Activated CD8-positive, alpha-beta memory T cell treated with anti-CD3 and anti-CD28 coated beads, Interleukin-2, amount 10 ng/mL, durations not matched to agents 7 days and 5 days (primary cell): ENCODE measurements at places on chromosomes 2 and 18. TPM values are rescaled to one million over a fixed set of nuclear protein-coding genes. Genes with fewer than 3 reads are reported as not detected.

DNA sequence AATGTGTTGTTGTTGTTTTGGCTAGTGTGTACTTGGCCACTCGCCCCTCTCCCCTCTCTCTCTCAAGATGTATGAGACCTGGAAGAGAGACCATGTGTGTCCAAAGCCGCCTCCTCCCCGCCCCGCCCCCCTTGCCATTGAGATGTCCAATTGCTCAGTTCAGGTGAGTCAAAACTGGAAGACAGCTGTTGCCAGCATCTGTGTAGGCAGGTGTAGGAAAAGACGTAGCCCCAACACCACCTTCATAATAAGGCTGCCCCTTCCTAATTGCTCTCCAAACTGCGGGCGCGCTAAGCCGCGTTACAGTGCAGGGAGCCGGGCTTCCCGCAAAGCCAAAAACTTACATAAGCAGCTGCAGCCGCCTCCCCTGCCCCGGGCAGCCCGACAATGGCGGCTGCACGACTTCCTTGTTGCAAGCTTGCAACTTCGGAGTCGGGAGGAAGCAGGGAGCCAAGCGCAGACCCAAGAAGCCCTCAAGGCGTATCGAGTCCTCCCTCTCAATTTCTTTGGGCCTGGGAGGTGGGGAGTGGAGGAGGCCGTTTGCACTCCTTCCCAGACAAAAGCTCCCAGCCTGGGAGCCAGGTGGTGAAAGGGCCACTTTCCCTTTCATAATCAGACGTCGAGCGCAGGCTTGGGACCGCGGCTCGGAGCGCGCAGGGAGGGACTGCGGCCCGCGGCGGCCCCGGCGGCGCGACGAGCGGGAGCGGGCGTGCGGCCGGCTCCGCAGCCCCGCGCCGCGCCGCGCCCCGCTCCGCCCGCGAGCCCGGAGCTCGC is 882 bp downstream of the ZBTB14 start:
- DNase-seq, result peak; percentile 74

GRCh38 chr2:190657474-190658255 is 8.8 kb downstream of the NAB1 start:
- no peak for DNase-seq

- DNase-seq, result peak; percentile 70
Measured at GRCh38 chr18:62524440-62525200, 1.8 kb downstream of the ZCCHC2 start.

GRCh38 chr2:196278491-196278911 is 107.1 kb upstream of the STK17B start:
- DNase-seq, result no peak

- DNase-seq, result no peak
Measured at GRCh38 chr18:28114472-28114871, 62.5 kb downstream of the CDH2 start.

DNA sequence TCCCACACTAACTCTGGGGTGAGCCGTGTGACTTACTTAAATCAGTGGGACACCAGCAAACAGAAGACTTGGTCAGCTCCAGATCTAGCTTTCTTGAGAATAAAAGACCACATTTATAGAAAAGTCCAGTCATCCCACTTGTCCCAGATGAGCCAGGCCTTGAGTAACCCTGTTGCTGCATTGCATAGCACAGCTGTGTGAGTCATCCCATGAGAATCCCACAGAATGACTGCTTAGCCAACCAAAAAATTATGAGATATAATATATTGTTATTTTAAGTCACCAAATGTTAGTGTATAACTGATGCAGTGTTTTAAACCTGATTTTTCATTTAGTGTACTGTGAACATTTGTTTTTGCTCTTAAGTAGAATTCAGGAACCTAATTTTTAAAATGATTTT is 94.2 kb upstream of the FSHR start:
- DNase-seq, result no peak

DNA sequence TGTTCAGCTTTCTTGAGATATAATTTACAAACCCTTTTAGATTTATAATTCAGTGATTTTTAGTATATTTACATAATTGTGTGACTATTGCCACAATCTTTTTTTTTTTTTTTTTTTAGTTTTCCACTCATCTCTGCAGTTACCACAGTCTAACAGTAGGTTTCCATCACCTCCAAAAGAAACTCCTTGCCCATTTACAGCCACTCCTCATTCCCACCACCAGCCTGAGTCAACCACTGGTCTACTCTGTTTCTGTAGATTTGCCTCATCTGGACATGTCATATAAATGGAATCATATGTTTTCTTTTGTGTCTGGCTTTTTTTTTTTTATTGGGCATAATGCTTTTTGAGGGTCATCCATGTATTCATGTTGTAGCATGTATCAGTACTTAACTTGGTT is 16.1 kb downstream of the MTX2 start:
- no peak for DNase-seq

- DNase-seq, result no peak
Measured at GRCh38 chr2:40251137-40251536, 200.8 kb downstream of the SLC8A1 start.

DNA sequence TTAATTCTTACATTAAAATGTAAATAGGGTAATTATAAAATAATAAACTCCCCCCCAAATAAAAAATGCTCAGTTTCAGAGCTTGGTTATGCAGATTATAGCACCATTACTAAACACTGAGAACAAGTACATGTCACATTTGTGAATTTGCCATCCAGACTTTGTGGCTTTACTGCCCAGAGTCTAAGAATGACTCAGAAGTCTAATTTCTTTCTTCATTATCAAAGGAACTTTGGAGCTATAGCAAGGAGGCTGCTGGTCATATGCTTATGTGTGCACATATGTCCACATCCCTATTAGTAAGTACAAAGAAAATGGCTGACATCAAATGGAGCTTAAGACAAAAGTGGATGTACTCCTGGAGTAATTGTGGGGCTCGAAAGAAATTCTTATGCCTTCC is 248.5 kb upstream of the SESTD1 start:
- no peak for DNase-seq

DNA sequence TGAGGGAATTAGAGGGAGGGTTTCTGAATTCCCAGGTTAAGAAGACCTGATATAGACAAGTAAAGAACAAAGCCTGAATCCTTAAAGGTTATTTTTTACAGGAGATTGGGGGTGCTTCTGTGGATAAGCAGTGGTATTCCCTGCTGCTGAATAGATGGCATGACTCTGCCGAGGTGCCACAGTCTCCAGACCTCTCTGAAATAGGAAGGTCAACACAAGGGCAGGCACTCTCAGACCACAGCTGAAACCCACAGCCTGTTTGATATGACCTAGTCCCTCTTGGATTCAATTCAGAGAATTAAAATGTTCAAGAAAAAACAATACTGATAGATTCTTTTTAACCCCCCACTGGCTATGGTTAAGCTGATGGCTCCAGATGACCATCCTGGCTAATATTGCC is 259.3 kb downstream of the PTGR3 start:
- no peak for DNase-seq

DNA sequence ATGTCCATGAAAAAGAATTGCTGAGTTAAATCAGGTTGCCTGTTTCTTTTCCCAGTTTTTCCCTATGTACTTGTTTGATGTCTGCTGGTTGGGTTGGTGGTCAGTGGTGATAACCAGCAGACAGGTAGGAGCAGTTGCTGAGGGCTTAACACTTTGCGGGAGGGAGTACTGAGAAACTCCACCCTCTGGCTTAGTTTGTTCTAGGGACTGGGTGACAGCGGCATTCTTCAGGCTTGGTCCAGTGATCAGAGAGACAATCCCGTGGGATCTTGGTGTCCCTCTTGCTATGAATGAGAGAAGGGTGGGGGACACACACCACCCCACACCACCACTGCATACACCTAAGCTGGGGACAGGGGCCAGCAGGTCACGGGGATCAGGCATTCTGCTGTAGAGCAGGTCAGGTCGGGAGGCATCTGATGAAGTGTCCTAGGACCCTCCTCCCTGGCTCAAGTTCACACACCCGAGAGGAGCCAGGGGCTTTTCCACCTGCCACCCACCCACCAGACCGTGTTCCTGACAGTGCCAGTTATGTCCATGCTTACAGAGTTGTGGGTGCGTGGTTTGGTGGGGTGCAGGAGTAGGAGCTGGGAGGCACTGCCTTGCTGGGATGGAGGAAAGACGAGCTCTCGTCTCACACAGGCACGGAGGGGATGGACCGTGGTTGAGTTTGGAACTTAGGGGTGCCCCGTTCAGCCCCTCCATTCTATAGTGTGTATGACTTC is 21.3 kb upstream of the ALLC start:
- DNase-seq, result peak; percentile 30

GRCh38 chr2:173996766-173997165 is 31.6 kb upstream of the SP3 start:
- DNase-seq, result no peak

DNA sequence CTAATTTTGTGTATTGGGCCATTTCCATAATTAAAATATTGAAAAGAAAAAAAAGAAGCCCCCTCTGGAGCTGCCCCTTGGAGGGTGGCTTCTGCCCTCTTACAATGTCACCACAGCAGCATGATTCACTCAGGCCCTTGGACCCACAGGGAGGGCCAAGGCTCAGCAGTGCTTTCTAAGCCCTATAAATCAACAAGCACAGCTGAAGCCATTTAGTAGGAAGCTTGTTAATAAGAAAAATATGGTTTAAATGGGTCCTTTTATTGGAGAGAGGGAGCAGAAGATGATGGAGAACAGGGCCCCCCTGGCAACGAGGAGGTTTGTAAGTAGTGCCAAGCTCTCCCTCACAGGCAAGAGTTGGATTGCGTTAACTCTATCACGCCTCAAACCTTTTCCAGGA is 107.6 kb upstream of the FZD7 start:
- DNase-seq, result no peak

DNA sequence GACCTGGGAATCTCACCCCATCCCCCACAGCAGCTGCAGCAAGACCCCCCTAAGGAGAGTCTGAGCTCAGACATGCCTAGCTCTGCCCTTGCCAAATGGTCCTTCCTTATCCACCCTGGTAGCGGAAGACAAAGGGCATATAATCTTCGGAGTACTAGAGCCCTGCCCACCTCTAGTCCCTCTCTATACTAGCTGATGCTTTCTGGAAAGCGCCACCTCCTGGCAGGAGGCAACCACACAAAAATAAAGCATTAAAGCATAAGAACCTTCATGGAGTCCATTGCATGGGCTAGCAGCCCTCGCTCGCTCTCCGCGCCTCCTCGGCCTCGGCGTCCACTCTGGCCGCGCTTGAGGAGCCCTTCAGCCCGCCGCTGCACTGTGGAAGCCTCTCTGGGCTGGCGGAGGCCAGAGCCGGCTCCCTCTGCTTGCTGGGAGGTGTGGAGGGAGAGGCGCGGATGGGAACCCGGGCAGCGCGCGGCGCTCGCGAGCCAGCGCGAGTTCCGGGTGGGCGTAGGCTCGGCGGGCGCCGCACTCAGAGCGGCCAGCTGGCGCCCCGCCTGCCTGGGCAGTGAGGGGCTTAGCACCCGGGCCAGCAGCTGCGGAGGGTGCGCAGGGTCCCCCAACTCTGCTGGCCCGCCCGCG is 941.2 kb downstream of the SUCLG1 start:
- DNase-seq, result no peak

- DNase-seq, result peak; percentile 73
Measured at GRCh38 chr2:119290859-119291587, 67.4 kb downstream of the STEAP3 start.

DNA sequence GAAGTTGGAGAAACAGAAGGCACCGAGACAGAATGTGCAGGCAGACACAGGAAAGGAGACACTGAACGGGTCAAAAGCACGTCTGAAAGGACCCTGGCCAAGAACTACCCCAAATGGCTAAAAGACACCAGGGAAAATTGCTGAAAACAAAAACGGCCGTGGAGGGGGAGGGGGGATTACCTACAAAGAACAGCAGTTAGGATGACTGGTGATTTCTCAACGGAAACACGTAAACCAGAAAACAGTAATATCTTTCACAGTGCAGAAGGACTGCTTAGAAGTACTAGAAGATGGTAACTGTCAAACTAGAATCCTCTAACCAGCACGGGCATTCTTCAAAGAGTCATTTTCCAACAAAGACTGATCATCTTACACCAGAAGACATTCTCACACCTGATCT is 142.6 kb downstream of the HDAC4 start:
- DNase-seq, result peak; percentile 45

- no peak for DNase-seq
Measured at GRCh38 chr18:8045884-8046281, 478.8 kb downstream of the PTPRM start.

- no peak for DNase-seq
Measured at GRCh38 chr2:121634354-121635307, 14.6 kb downstream of the CLASP1 start.

GRCh38 chr2:41965909-41966295 is 81.9 kb upstream of the PKDCC start:
- DNase-seq, result no peak

- no peak for DNase-seq
Measured at GRCh38 chr2:46181789-46182530, 115.2 kb upstream of the EPAS1 start.

- DNase-seq, result no peak
Measured at GRCh38 chr2:99877963-99878362, 264.4 kb downstream of the AFF3 start.

The ATOH8 gene
- total RNA-seq, result 0.12 TPM

The POU3F3 gene
- not detected for total RNA-seq

The DNAJC5G gene
- not detected for total RNA-seq

The SLC16A14 gene
- 0.47 TPM for total RNA-seq

The VAMP8 gene
- 124 TPM for total RNA-seq

The MC5R gene
- 0.12 TPM for total RNA-seq

The C2orf92 gene
- total RNA-seq, result 7.3 TPM

The C2orf66 gene
- total RNA-seq, result 0.16 TPM

The SCYGR4 gene
- not detected for total RNA-seq

The CCBE1 gene
- not detected for total RNA-seq

The RESP18 gene
- total RNA-seq, result not detected

The MDH1B gene
- total RNA-seq, result 0.23 TPM

The GAL3ST2 gene
- total RNA-seq, result not detected
